ENCODE measurements at places on chromosomes 16 and 17.
A peak's percentile ranks its signal among the peaks of the same experiment; 100 is the strongest.

GRCh38 chr17:2343421-2343820, 6.1 kb downstream of the SGSM2 start:
- DNase-seq, result peak; percentile 33

GRCh38 chr17:36501963-36502362, 15.5 kb downstream of the ZNHIT3 start:
- no peak for DNase-seq

DNA sequence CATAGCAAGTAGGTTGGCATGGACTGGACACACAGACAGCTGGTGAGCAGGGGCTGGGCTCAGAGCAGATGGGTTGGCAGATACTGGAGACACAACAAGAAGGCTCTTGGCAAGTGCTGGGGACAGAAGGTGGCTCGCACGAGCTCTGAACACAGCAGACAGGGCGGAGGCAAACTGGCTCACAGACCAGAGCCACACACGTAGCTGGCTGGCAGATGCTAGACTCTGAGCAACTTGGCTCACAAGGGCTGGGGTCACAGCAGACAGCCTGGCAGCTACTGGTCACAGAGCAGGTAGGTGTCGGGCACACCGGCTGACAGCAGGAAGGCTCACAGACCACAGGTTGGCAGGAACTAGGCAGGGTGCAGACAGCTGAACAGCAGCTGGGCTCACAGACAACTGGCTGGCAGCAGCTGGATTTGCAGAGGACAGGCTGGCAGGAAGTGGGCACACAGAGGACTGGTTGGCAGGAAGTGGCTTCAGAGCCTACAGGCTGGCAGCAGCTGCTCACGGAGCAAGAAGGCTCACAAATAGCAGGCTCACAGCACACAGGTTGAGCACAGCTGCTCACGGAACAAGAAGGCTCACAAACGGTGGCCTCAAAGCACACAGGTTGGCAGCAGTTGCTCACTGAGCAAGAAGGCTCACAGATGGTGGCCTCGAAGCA, 725 bp downstream of the KRTAP16-1 start:
- DNase-seq, result peak; percentile 35

GRCh38 chr16:86542756-86543750, 12.0 kb downstream of the MTHFSD start:
- DNase-seq, result no peak

- DNase-seq, result no peak
These were observed 14.4 kb downstream of the KATNB1 start for GRCh38 chr16:57749856-57750452.

DNA sequence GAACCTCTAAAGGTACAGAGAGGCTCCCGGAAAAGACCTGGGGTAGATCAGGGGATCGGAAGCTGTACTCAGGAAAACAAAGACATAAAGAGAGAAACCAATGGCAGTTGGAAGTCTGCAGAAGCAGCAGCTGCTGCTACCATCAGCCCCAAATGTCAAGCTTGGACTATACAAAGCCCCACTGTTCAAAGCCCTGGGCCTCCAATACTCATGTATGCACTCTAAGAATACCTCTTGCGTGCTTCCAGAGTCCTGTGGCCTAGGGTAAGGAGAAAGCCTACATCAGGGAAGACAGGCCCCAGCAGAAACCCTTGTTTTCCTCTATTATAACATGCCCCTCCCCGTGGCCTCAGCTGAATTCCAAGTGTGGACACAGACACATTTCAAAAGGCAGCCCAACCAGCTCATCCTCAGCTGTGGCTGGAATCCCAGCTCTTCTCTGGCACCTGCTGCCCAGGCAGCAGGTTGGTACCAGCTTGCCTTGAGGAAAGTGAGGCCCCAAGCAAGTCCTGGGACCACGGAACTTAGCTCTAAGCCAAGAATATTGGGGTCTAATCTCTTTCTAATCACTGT, 19.3 kb upstream of the MTMR4 start:
- no peak for DNase-seq

- DNase-seq, result no peak
These were observed 936.1 kb upstream of the SOX9 start for GRCh38 chr17:71184716-71185115.

- DNase-seq, result no peak
These were observed 39.0 kb downstream of the ADCY9 start for GRCh38 chr16:4077174-4077649.

DNA sequence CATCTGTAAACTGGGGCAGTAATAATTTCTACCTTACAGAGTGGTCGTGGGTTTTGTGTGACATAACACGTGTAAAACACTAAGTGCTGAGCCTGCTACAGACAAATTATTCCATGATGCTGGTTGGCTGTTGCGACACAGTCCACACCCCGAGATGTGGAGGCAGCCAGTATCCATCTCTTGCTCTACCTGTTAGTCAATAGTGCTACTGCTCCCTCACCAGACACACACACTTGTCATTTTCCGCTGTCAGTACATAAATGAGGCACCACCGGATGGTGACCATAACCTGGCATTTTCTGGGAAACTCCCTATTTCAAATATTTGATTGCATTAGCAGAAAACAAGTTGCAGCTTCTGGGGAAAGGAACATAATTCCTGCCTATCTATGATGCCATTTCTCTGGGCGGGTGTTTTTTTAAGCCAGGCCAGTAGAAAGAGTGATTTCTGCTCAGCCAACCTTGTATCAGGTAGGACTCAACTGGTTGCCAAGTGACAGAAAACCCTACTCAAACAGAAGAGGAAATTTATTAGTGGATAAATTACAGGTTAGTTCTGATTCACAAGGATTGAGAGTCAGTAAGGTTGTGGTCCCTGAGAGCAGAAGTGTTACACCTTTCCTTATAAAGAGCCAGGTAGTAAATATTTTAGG, 24.1 kb downstream of the DNAJA2 start:
- DNase-seq, result peak; percentile 20

- peak; percentile 27 for DNase-seq
These were observed 46.1 kb downstream of the WSB1 start for GRCh38 chr17:27339836-27340550.

DNA sequence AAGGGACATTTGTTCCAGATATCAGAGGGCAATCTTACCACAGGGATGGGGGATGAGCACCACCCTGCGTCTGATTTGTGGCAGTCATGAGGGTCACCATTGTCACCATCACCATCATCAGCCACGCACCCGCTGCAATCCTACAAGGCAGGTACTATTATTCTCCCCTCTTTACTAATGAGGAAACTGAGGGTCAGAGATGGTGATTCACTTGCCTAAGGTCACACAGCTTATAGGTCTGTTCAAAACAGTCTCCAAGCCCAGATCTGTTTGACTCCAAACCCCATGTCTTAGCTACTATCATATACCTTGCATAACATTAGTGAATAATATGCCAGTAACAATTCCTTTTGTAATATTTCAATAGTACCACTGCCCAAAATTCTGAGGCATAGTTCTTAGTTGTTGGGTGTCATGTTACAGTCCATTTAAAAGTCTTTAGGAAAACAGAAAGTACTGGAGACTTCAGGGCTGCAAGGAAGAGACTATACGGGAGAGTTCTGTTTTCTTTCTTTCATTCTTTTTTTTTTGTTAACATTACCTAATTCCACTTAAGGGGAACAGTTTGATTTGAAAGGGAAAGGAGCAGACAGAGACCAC, 166.4 kb downstream of the C16orf95 start:
- DNase-seq, result no peak

- DNase-seq, result no peak
These were observed 23.9 kb upstream of the AATK start for GRCh38 chr17:81189670-81190530.

DNA sequence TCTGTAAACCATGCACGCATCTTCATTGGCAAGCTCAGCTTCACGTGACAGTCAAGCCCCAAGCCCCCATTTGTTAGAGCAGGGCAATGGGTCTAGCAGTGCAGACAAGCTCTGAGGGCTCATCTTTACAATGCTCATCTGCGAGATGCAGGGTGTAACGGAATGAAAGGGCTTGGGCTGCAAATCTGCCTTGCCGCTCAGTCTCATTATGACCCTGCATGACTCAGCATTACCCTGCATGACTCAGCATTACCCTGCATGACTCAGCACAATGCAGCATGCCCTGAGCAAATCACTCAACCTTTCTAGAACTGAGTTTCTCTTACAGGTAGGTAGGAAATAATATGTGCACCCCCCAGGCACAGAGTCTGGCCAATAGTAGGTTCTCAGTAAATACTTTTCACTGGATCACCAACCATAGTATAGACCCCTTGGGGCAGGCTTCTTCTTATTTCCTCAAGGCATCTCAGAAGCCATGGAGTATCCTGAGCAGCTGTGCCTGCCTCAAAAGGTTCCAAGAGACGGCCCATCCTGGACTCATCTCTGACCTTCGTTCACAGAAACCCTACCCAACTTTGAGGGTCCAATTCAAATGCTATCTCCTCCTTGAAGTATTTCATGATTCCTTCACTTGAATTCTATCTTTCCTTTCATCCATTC, 391.3 kb upstream of the CDH5 start:
- no peak for DNase-seq

DNA sequence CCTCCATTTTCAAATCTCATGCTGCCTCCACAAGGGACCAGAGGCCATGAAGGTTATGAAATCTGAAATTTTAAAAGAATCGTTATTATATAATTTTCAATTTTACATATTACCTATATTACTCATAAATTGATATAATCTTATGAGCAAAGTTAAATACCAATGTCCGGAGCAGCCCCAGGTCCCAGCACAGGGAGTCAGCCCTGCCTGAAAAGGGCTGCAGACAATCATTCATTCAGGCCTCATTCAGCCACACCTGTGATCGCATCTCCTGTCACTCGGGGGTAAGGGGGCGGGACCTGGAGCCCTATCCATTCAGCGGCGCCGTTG, 172.5 kb downstream of the AHSP start:
- DNase-seq, result no peak

GRCh38 chr16:21952040-21952792, 945 bp upstream of the UQCRC2 start:
- peak; percentile 63 for DNase-seq

- no peak for DNase-seq
These were observed 3.0 kb downstream of the BAHCC1 start for GRCh38 chr17:81398176-81398831.

DNA sequence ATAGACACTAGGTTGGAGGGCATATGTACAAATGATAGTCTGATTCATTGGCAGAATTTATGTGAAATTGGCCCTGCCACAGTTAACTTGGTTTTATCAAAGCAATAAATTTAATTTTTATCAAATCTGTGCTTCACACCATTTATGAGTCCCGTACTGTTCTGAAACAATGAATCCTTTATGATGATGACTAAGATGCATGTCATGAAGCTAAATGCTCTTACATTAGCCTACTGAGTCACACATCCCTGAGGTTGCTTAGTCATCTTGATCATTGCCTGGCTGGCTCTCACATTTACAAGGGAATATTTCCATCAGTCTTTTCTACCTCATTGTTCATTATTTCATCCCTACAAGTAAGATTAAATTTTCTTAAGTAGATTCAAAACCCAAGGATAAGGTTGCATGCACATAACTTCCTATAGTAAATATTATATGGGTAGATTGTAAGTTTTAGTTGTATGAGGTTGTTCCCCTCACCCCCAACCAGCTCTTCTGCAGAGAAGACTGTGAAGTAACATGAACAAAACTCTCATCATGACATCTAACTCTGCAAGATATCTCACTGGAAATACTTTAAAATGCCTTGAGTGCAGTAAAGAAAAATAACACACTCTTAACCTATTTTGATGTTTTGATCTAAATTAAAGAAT, 170.7 kb downstream of the CYB561 start:
- no peak for DNase-seq

DNA sequence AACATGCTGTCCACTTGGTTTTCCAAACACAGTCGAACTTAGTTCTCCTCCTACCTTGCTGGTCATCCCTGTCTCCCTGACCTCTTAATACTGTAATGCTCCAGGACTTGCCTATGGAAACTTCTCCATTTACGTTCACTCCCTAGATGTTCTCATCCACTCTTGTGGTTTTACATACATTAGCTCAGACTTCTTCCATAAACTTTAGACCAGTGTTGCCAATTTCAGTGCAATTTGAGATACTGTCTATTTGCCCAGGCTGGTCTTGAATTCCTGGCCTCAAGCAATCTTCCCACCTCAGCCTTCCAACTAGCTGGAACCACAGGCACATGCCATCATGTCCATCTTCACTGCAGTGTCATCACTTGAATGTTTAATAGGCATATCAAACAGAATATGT, 1.5 kb downstream of the MATCAP1 start:
- DNase-seq, result no peak

GRCh38 chr16:73192232-73192894, 144.4 kb upstream of the ZFHX3 start:
- no peak for DNase-seq

DNA sequence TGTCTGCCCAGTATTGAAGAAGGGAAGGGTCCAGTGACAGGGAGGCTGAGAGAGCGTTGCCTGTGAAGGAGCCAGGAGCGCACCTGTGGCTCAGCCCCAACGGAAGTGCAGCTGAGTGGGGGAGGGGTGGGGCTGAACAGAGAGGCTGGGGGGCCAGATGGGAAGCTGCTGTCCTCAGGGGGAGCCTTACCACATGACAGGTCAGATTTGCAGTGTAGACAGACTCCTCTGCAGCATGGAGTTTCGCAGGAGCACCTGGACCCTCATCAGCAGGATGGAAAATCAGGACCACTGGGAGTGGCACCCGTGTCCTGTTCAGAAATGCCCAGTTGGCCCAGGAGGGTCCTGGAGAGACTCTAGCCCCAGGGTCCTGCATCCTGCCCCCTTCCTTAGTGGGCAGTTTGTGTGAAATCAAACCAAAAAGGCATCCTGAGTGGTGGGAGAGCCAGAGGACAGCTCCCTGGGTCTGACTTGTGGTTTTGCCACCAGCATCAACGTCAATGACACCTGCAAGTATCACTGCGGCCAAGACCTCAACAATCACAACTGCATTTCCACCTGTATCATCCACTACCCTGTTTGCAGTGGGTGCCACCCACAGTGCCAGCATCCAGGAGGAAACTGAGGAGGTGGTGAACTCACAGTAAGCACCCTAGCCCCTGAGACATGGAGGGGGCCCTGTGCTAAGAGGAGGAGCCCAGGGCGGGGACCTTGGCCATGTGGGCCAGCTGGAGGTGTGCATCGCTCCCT, 7.8 kb downstream of the CD300A start:
- DNase-seq, result no peak

GRCh38 chr17:49553676-49554335, 21.9 kb upstream of the NXPH3 start:
- no peak for DNase-seq

- peak; percentile 82 for DNase-seq
These were observed 10.3 kb upstream of the ZFP90 start for GRCh38 chr16:68528686-68529379.

DNA sequence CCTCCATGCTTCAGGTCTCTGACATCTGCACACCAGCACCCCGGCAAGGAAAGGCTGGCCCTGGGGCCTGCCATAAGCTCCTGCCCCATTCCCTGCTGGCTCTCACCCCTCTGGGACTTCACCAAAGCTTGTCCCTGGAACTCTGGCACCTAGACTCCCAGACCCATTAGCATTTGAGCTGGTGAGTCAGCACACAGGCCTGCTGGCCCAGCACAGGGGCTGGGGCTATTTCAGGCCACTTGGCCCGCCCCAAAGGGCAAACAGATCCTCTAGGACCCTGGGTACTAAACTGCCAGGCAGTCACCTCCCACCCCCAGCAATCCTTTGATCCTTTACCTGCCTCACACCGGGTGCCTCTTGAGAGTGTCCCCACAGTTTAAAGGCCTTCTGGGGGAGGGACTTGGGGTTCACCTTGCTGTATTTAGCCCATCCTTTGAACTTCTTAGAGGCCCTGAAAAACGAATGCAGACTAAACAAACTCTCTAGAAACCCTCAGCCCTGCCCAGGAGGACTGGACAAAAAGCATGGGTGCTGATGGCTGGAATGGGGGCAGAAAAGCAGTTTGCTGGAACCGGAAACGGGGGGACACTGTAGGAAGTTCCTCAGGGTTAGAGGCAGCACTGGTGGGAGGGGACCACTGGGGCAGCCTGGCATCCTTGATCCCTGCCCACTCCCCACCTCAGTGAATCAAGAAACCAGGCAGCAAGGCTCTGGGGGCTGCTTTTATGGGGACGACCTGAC, 3.2 kb upstream of the SAMD14 start:
- no peak for DNase-seq

Data from activated T-cell treated with anti-CD3 and anti-CD28 coated beads for 48 hours (primary cell).